ENCODE measurements at places on chromosomes 7 and 10. TPM values are rescaled to one million over a fixed set of nuclear protein-coding genes. Genes with fewer than 3 reads are reported as not detected.

DNA sequence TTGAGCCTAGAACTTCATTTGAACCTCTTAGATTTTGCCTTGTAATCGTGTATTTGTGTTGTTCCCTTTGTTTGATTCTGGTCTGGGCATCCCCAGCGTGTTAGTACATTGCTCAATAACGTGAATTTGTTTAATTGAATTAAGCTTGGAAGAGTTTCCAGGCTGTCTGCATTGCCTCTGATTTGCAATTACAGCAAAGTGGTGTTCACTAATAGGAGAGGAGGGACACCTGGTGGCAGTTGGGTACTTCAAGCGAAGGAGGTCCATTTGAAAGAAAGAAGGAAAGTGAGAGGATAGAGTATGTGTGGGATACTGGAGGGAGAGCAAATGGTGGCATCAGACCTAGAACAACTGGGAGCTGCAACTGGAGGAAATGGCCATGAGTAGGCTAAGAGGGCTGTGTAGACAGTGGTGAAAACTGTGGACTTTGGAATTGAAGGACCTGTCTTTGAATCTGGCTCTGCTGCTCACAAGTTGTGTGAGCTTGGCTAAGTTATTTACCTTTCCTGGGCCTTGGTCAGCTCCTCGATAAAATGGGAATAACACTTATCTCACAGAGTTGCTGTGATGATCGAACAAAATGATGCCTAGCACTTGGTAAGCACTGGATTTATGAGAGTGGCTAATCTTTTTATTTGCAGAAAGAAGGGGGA, 15.1 kb downstream of the LSMEM1 start:
- peak; percentile 57 for DNase-seq

DNA sequence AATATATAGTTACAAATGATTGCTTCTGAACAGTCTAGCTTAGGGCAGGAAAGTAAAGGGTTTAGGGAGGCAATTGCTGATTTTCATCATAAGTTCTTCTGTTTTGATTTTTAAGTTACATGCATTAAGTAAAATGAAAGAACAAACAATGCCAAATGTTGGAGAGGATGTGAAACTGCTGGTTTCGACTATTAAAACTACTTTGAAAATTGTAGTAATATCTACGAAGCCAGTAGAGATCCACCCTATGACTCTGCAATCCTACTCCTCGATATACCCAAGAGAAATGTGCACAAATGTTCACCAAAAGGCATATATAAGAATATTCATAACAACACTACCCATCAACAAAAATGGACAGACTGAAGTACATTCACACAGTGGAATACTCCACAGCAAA, 24.3 kb downstream of the PDZD8 start:
- DNase-seq = no peak

GRCh38 chr10:70561070-70561469, 41.5 kb downstream of the PRF1 start:
- peak; percentile 56 for DNase-seq

- no peak for DNase-seq
Measured at GRCh38 chr7:26584987-26585665, 279.3 kb downstream of the SKAP2 start.

GRCh38 chr10:46289209-46289810, 2.5 kb downstream of the ANTXRL start:
- no peak for DNase-seq

DNA sequence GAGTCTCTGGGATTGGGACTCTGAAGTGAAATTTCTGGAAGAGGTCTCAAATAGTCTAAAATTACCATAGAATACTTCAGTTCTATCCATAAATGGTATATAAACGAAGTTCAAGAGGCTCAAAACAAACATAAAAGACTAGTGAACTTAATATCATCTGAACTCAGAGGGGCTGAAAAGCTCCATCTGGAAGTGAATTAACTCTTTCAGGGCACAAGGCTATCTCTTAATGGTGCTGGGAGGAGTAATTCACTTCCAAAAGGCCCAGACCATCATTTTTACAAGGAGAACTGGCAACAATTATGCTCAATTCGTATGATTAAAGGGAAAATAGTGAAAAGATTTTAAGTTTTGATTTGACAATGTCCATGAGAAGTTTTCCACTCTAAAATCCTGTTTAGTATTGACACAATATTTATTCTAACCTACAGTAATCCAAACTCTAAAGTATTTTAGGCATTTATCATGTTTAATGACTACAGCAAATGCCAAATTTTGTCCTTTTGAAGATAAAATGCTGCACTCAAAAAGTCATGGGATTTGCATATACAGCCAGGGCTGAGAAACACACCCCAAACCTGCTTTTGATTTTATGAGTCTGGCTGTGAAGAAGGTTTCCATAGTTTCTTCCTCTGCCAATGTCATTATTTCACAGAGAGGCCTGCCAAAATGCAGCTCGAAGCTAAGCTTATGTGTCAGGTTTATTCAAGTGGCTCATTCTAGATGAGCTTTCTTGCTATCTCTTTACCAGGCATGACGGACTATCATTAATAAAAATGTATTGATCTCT, 143.9 kb downstream of the HIBADH start:
- DNase-seq = no peak

DNA sequence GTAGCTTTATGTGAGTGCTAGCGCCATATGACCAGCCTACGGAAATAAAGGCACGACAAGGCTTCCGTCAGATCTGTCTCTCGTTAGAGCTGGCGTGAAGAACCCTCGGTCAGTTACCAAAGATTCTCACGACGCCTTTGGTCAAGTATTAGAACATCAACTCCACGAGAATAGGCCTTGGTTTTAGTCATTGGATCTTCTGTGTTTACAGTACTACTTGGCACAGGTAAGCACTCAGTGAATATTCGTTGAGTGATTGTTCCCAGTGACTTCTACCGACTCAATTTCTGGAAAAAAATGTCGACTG, 316 bp downstream of the RBM48 start:
- no peak for DNase-seq

DNA sequence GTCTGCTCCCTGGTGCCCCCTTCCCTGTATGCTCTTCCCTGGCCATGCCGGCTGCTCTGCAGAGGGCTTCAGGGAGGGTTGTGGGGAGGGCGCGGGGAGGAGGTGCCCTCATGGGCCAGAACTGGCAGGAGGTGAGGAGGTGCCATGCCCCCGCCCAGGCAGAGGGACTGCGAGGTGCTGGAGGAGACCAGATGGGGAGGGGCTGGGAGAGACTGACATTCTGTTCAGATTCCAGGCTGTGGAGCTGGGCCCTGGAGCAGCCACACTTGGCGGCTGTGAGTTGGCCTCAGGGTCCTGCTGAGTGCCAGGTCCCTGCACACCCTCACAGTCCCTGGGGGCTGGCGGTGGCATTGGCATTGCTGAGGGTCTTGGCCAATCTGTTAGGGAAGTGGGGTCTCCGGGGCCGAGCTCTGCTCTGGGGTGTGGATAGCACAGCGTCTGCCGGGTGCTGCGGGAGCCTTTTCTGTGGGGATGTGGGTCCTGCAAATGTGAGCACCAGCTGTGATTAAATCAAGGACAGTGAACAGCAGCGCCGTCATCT, 25.4 kb downstream of the INPP5A start:
- DNase-seq = peak; percentile 29

DNA sequence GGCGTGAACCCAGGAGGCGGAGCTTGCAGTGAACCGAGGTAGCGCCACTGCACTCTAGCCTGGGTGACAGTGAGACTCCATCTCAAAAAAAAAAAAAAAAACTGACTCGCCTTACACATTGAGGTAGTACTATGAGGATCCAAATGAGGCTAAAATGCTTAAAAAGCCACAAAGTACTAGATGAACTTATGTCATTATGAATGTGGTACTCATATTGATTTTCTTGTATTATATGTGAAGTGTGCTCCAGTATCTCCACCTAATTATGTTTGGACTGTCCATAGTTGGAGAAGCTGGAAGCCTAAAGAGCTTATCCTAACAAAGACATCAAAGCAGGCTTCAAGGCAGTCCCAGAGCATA, 9.1 kb downstream of the CCNY start:
- no peak for DNase-seq

- DNase-seq = no peak
Measured at GRCh38 chr7:100175296-100175935, 1.8 kb downstream of the GPC2 start.

- DNase-seq = no peak
Measured at GRCh38 chr10:22536620-22537019, 177.8 kb downstream of the PIP4K2A start.

DNA sequence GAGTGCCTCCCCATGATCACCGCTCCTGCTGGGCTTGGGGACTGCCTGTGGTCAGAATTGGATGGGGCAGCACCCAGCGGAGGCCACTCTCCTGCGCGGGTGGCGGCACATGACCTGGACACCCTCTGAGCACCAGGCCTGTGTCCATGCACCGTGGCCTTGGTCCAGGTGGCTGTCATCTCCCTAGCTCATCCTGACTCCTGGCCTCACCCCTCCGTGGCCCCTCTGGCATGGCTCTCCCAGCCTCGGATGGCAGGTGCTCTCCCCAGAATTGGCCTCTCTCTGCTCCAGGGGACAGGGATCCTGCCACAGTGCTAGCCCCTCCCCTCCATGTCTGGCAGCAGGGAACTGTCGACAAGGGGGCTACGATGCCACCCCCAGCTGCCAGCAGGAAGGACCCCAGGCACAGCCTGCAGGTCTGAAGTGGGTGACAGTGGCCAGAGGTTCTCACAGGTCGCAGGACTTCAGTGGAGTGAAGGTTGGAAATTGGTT, 37.2 kb upstream of the BTBD16 start:
- DNase-seq = no peak

DNA sequence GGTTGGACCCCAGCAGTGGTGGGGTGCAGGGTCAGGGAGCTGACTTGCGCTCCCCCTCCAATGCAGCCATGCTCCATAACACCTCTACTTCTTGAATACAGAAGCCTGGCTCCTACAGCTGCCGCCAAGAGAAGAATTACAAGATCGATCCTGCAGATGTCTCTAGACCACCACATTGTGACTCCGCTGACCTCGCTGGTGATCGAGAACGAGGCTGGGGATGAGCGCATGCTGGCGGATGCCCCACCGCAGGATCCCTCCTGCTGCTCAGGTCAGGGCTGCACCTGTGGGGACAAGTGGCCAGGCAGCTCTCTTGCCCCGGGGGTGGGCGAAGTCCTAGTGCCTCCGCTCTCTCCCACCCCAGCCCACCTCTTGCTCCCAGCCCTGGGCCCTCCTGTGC, 31.7 kb downstream of the ITIH2 start:
- DNase-seq = no peak

DNA sequence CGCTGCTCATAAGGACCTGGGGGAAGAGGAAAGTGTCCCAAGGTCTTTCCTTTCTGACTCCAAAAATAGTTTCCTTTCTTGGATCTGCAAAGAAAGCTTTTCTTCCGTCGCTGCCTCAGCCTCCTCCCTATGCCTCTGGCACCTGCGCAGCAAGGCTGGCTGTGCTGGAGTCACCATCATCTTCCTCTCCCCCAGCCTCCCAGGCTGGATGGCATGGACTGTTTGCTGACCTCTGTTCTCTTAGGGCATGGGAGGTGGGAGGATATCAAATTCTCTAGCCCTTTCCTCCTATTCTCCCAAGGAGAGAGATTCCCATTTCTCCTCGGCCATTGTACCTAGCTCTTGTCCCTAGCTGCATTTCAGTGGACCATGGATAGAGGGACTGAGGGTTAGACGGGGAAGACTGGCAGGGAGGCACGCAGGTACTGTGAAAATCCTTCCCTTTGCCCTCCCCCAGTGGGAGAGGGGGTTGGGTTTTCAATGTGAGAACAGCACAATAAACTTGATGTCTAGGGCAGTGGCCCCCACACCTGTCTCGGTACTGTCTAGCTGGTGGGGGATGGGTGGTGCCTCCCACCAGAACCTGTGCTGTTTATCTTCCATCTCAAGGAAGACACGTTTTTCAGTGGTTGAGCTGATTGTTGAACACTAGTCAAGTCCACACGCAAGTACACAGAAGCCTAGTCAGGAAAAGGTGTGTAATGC, 2.6 kb downstream of the PPP1R35 start:
- DNase-seq = peak; percentile 57

GRCh38 chr7:142685877-142686508, 63.3 kb upstream of the PRSS1 start:
- no peak for DNase-seq

GRCh38 chr7:83648464-83649241, at the start of gene SEMA3E:
Gene SEMA3E, minus strand, starts transcription at chr7:83649139.
- no peak for DNase-seq

DNA sequence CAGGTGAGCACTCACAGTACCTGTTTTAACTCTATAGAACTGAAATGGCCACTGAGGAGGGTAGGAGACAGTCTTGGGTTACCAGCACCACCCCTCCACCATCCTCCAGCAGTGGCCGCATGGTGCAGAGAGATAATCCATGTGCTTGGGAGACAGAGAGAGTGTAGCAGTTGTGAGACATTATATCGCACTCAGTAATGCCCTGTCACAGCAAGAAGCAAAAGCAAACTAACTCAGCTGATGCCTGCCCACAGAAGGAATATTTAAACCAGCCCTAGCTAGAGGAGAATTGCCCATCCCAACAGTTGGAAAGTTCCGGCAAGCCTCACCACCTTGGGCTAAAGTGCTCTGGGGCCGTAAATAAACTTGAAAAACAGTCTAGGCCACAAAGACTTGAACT, 58.8 kb upstream of the HBP1 start:
- DNase-seq = no peak

DNA sequence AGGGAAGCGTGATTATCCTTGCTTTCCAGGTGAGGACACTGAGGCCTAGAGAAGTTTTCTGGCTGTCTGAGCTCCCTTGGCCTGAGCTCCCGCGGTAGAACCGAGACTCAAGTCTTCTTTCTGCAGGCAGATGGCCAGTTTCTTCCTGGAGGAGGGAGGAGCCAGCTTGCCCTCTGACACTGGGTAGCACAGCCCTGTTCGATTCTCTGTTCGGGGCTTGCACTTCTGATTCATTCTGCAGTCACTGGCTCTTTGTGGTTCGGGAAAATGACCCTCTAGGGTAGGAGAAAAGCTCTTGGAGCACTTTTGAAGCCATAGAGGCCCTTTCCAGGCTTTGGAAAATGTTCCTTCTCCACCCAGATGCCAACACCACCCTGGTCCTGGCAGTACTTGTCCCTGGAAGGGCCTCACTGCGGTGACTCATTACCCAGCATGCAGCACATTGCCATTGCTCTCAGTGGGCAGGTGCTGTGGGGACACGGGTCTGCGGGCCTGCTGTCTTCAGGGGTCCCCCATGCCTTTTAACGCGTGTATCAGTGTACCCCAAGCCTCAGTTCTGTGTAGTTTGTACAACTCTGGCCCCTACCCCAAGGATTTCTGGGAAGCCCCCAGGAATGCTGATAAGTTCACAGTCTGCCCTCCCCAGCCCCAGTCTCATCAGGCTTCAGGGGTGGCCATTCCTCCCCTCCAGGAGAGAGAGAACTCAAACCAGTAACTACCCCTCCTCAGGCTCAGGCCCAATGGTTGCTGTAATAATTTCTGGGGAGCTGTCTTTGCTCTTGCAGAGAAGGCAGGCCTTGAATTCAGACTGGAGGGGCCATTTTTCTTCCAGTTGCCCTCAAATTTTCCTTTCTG, 11.9 kb downstream of the CHST3 start:
- peak; percentile 80 for DNase-seq

- no peak for DNase-seq
Measured at GRCh38 chr7:141483044-141483443, 68.2 kb upstream of the AGK start.

The SLC26A5 gene
- 0.57 TPM for total RNA-seq

The CYP2W1 gene
- total RNA-seq = not detected

The TMEM213 gene
- not detected for total RNA-seq

The WDR86 gene
- 4.4 TPM for total RNA-seq

The MKX gene
- total RNA-seq = 6.6 TPM

The HOXA5 gene
- total RNA-seq = 8.0 TPM

The MMD2 gene
- total RNA-seq = not detected

The CLDN3 gene
- total RNA-seq = not detected

The LRRC17 gene
- 30.5 TPM for total RNA-seq
